CD4-positive, alpha-beta T cell (primary cell): ENCODE measurements at places on chromosomes 1 and 21.

DNA sequence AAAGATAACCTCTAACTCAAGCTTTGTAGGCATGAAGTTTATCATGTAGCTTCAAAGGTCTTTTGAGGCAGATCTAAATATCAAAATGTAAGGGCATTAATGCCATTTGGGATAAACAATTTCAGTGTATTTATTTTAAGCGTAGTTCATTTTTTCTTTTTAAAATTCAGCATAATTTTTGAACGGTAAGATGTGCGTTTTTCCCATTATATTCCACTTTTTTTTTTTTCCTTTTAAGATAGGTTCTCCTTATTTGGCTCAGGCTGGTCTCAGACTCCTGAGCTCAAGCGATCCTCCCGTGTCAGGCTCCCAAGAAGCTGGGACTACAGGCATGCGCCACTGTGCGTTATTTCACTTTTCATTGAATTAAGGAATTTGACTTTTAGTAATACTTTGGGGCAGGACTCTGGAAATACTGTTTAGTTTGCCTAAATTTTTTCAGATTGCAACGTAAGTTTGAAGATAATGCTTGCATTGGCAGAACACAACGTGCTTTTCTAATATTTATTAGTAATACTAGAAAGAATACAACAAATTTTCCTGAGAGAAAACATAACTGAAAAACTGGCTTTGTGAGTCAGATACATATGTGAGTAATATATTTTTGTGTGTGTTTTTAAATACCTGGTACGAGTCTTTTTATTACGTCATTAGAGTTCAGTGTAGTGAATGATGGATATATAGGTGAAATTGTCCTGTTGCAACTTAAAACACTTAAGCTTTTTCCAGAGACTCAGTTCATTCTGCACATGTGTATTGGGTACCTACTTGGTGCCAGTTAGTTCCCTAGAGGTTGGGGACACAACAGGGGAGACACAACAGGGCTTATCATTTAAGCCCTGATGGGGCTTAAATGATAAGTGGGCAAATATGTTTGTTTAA is 2.2 kb downstream of the RALGPS2 start:
- DNase-seq = no peak

GRCh38 chr21:28822486-28823335 is 170.0 kb downstream of the LTN1 start:
- no peak for DNase-seq

DNA sequence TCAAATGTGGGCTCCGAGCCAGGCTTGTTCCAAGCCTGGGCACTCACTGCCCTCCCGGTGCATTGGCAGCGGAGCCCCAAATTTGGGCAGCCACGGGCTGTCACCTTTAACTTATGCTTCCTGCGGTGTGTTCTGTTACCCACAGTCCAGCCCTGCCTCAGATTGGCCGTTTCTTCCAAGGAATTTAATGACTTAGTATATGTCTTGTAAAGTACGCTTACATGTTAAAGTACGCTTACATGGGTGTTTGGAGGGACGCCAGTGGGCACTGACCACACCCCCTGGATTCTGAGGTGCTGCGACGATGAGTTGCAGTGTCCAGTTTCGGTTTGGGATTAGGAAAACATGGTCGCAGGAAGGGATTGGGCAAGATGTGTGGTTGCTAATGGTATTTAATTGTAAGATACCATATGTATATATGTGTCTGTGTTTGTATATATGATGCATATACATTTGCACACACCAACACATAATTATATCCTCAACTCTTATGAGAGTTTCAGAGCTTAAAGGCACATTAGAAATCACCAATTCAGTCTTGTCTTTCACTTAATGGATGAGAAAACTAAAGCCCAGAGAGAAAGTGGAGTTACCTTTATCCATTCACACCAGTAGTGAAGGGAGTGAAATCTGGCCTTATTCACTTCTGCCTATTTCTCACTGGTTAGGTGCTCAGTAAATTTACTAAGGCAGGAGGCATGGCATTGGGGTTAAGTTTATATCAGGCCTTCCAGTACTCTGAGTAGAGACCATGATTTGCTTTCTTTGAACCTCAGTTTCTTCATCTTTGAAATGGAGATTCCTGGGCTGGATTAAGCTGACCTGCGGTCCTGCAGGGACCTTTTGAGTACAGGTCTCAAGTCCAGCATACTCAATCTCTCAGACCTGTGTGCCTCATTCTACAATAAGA is 1.0 kb downstream of the SMYD2 start:
- DNase-seq = no peak

- DNase-seq = no peak
Measured at GRCh38 chr1:147717051-147717705, 43.2 kb downstream of the GJA5 start.

DNA sequence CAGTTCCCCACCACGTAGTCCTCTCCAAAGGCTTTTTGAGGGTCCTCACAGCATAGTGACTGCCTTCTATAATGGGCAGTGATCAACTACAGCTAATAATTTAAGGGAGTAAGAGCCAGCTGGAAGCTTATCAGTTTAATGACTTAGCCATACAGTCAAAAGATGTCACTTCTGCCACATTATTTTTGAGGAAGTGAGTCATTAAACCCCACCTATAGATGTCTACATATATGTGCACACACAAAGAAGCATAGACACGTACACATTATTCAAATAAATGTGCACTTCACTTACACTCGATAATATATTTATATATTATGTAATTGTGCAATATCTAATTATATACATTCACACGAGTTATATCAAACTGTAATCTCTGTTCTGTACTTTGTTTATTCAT is 1704.7 kb downstream of the KCNT2 start:
- DNase-seq = no peak

- no peak for DNase-seq
Measured at GRCh38 chr1:38693031-38693430, 166.5 kb downstream of the RRAGC start.

- DNase-seq = no peak
Measured at GRCh38 chr1:169588112-169588511, 1.8 kb upstream of the F5 start.

DNA sequence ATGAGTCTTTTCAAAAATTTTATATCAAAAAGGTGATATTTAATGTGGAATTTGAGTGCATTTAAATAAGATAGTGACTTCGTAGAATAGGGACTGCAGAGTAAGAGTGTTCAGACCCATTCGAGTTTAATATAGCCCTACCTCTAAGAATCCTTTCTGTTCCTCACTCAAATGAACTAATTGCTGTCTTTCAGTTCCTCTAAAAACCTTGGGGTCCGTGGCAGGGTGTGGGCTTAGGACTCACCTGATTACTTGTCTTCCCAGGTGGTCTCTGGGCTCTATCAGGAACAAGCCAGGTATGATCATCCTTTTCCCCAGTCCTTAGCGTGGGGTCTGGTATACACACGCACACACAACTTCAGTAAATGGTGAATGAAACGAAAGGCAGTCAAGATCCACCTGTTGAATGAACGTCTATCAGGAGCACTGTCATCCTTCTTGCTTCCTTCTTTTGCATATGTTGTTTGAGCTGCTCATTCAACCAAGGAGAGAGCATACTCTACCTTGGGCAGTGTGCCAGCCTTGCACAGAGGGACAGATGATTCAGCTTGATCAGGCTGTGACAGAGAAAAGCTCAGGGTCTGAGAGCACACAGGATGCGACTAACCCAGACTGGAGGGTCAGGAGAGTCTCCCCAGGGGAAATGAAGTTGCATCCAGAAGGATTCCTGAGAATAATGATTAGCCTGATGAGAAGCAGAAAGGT is 1.2 kb upstream of the RNF11 start:
- peak; percentile 30 for DNase-seq

GRCh38 chr1:7136166-7136953 is 351.1 kb downstream of the CAMTA1 start:
- no peak for DNase-seq

DNA sequence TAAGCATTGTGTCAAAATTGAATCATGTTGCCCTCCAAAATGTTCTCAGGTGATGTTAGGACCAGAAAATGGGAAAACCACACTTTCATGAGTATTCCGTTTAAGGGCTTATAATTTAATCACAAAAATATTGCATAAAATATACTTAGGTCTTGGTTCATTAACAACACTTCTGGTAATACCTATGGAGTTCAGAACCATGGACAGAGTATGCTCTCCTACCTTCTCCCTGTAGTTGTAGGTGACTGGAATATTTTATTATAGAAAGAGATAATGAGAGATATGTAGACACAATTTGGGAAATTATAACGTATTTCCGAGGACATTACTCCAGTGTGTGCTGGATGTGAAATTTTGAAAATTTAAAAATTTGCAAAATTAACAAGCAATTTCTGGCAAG is 232.5 kb downstream of the NCAM2 start:
- DNase-seq = no peak

DNA sequence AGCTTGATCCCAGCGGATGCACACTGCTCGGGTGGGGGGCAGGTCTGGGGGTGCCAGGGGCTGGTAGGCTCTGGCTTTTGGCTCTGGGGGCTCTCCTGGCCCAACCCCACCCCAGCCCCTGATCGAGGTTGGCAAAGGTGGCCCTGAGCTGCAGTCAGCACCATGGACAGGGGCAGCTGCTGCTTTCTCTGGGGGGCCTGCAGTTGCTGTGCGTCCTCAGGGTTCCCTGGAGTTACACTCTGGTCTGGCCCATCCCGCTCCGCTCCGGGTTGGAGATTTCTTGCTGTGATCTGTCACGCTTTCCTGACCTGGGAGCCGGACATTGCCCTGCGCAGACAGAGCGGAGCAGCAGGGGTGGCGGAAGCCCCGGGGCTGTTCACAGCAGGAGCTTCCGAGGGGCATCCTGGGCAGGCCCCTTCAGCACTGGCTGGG is 8.0 kb upstream of the PLCH2 start:
- peak; percentile 38 for DNase-seq

DNA sequence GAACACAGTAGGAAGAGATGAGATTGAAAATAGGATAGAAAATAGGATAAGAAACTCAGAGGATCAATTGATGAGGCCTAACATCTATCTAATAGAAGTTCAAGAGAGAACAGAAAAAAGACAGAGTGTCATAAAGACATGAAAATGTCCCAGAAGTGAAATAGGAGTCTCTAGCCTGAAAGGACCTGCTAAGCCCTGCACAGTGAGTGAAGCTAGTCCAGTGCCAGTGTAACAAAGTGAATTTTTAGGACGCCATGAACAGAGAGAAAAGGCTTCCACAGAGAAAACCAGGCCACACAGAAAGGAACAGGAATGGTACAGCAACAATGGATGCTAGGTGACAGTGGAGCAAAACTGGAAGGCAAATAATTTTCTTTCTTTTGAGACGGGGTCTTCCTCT is 20.3 kb upstream of the LSS start:
- DNase-seq = no peak

DNA sequence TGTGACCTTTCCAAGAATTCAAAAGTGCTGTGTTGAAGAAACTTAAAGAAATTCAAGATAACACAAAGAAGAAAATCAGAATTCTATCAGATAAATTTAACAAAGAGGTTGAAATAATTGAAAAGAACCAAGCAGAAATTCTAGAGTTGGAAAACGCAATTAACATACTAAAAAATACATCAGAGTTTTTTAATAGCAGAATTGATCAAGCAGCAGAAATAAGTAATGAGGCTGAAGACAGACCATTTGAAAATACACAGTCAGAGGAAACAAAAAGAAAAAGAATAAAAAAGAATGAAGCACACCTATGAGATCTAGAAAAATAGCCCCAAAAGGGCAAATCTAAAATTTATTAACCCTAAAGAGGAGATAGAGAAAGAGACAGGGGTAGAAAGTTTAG is 218.1 kb upstream of the KAZN start:
- no peak for DNase-seq

- no peak for DNase-seq
Measured at GRCh38 chr1:22491995-22492715, 40.5 kb downstream of the ZBTB40 start.

GRCh38 chr1:178451529-178451928 is 45.2 kb downstream of the CLEC20A start:
- DNase-seq = no peak

GRCh38 chr1:203362720-203363025 is 11.8 kb upstream of the FMOD start:
- no peak for DNase-seq

GRCh38 chr1:222301652-222302051 is 246.3 kb downstream of the HHIPL2 start:
- DNase-seq = no peak

DNA sequence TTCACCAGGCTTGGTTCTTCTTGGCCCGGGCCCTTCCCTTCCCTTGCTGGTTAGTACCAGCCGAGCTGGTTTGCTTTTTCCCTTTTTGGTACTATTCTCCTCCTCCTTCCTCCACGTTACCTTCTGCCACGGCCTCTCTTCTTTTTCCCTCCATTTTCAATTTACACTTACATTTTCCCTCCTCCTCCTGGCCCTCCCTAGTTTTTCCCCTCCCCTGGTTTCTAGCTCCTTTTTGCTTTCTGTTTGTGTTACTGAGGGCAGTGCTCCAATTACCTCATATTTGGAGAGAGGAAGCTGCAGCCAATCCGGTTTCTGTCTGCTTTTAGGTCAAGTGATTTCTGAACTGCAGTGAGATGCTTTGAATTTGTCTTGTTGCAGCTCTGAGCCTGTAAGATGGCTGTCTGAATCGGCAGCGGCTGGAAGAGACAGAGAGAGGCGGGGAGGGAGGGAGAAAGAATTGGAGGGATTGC is 63.7 kb downstream of the MACF1 start:
- DNase-seq = peak; percentile 51

DNA sequence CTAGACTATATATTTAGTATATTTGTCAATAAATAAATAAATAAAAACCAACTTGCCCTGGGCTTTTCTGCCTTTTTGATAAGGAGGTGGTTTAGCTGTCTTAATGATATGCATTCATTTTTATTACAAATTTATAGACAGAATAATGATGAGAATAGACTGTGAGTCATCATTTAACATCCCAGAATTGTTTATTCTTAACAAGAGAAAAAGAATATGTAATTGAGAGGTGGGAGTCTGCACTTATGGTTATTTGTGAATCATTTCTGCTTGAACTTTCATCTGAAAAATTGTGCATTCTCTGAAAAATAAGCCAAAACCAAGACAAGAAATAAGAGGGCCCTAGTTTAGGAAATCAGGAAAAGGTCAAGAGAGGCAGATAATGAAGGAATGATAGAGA is 326.2 kb downstream of the COL11A1 start:
- no peak for DNase-seq

DNA sequence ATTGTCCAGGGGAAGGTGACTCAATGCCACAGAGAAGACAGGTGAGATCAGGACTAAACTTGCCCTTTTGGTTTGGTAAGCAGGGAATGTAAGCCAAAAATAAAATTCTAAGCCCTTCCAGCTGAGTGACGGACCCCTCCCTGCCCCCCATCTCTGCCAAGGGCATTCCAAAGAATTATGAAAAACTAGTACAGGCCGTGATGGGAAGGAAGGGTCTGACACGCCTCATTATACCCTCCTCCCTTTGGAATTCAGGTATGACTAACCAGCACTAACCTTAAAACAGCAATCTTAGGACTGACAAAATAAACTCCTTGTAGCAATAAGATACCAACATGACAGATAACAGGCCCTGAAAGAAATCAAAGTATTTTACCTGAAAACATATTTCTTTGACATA is 99.6 kb downstream of the GABPA start:
- no peak for DNase-seq

DNA sequence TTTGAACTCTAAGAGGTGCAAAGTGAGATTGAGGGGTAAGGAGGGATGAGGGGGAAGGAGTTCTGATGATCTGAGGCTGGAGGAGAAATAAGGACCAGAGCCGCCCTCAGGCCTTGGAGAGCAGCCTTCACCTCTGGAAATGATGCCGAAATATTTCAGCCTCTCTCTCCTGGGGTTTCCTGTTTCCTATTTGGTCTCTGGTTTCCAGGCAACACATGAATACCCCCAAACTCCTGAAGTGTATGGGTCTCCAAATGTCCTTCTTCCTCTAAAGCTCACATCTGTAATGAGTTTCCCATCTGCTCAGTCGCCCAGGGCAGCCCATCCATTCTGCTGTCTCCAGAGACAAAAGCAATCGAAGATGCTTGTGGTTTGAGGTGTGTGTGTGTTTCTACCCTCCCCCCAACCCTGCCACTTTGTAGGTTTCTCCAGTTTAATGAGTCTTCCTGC is 52.0 kb upstream of the FAM20B start:
- no peak for DNase-seq
